ENCODE measurements at places on chromosomes 7 and 10. TPM values are rescaled to one million over a fixed set of nuclear protein-coding genes. Genes with fewer than 3 reads are reported as not detected.

DNA sequence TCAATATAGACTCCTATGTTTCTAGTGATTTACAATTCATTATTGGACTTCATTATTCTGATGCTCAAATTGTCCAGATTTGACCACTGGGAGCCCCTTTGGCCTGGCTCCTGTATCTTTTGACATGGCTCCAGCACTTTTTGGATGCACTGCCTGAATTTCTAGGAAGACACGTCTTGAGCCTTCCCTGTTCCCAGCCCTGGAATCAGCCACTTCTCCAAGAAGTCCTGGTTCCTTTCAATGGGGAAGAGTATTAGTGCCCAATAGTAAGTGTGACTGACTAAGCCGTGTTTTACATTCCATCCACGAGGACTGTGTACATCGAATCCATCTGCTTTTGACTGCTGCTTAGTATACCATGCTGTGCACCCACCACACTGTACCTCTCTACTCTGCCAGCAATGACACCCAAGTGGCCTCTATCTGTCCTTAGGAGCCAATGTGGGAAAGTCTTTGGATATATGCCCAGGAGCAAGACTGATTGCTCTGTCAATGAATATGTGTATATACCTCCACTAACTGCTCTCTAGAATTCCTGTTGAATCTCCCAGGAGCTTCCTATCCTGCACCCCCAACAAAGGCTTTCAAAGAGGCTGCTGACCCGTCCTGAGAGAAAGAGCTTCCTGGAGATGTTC is 23.2 kb upstream of the NPFFR1 start:
- no peaks in the 10 kb centered on the region for H3K4me1 ChIP-seq
- no peaks in the 10 kb centered on the region for H3K36me3 ChIP-seq
- no peak for DNase-seq
- no peak overlapping the region for H3K27ac ChIP-seq

GRCh38 chr10:16904049-16904448 is 86.8 kb upstream of the RSU1 start:
- no peak for DNase-seq
- H3K4me3 ChIP-seq, result no peak overlapping the region
- no peak overlapping the region for H3K27ac ChIP-seq
- H3K27me3 ChIP-seq, result no peaks in the 10 kb centered on the region
- H3K36me3 ChIP-seq, result no peaks in the 10 kb centered on the region
- no peaks in the 10 kb centered on the region for H3K4me1 ChIP-seq

DNA sequence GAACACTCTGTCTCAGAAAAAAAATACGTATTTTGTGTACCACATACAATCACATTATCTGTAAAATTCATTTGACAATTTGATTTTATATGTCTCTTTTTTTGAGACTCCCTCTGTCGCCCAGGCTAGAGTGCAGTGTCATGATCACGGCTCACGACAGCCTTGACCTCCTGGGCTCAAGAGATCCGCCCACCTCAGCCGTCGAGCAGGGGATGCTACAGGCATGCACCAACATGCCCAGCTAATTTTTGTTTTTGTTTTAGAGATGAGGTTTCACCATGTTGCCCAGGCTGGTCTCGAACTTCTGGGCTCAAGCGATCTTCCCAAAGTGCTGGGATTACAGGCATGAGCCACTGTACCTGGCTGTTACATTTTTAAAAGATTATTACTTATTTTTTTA is 11.6 kb upstream of the BAZ1B start:
- no peak overlapping the region for H3K27ac ChIP-seq
- no peak for DNase-seq
- peaks cover 14% of the 10 kb centered on the region for H3K36me3 ChIP-seq

DNA sequence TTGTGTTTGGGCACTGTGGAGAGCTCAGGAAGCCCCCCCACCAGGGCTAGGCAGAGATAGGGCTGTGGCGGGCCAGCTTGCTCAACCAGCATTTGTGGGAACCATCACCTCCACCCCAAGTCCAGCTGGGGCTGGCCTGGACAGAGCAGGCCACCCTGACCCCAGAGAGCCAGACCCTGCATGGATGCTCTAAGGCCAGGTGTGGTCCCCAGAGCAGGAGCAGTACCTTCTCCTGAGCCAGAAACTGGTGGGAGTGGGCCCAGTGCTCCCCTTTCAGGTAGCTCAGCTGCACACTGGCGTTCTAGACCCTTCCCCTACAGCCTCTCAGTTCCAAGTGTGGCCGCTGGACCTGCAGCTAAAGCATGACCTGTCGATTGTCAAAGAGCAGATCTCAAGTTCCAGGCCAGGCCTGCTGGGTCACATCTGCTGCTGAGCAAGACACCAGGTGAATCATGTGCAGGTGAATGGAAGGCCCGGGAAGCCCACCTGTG is 57.2 kb downstream of the RASGEF1A start:
- H3K4me3 ChIP-seq, result no peak overlapping the region
- no peaks in the 10 kb centered on the region for H3K27me3 ChIP-seq
- no peak overlapping the region for H3K27ac ChIP-seq
- peak; percentile 46 for DNase-seq

DNA sequence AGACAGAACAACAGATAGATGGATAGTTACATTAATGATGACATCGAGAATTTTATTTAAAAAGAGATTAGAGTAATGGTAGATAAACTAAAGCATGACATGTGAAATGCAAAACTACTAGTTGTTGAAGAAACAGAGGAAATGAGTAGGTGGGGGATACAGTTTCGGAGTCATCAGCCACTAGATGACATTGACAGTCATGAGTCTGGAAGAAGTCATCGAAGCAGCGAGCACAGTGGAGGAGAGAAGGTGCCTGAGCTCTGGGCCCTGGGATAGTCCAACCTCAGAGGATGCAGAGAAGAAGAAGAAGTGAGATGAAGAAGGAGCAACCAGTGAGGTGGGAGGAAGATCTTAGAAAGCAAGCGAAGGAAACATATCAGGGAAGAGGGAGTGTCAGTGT is 20.2 kb upstream of the SEC61A2 start:
- no peaks in the 10 kb centered on the region for H3K4me1 ChIP-seq
- DNase-seq, result no peak
- no peaks in the 10 kb centered on the region for H3K27me3 ChIP-seq
- H3K27ac ChIP-seq, result no peak overlapping the region
- H3K4me3 ChIP-seq, result no peak overlapping the region

Gene AUTS2
- total RNA-seq, result 31.5 TPM

GRCh38 chr10:89588671-89589070 is 53.3 kb upstream of the SLC16A12 start:
- H3K27ac ChIP-seq, result no peak overlapping the region
- H3K4me3 ChIP-seq, result no peak overlapping the region
- DNase-seq, result no peak
- H3K27me3 ChIP-seq, result no peaks in the 10 kb centered on the region
- H3K4me1 ChIP-seq, result no peaks in the 10 kb centered on the region

DNA sequence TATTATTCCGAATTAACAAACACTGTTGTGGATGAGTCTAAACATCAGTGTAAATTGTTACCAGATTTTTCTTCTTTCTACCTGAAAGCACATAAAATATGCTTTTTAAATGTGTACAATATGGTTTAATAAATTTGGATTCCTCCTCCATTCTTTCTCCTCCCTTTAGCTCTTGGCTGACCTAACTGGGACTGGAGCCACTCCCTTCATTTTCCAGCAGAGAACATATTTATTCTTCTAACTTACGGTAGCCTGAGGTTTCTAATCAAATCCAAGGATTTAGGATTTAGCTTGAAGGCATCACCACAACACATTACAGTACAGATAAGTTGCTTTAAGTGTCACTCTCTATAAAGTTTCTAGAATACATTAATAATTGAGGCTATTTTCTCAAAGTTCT is 88.2 kb upstream of the SEMA3C start:
- H3K27me3 ChIP-seq, result no peaks in the 10 kb centered on the region
- H3K4me3 ChIP-seq, result no peak overlapping the region
- H3K36me3 ChIP-seq, result no peaks in the 10 kb centered on the region
- no peak for DNase-seq

DNA sequence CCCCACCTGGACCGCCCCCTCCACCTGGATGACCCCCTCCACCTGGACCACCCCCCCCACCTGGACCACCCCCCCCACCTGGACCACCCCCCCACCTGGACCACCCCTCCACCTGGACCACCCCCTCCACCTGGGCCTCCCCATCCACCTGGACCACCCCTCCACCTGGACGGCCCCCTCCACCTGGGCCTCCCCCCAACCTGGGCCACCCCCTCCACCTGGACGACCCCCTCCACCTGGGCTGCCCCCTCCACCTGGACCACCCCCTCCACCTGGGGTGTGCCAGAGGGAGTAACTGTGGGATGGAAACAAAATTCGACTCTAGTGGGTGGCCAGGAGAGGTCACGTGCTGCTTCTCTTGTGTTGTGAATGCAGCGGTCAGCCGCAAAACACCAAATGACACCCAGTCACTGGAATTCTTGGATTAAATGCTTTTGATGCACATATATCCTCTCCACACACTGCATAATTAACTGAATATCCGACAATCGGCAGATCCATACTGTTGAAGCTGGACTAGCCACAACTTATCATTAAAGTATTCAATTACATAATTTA is 316.7 kb downstream of the PTPRN2 start:
- no peak overlapping the region for H3K27ac ChIP-seq
- H3K4me3 ChIP-seq, result no peak overlapping the region
- no peaks in the 10 kb centered on the region for H3K27me3 ChIP-seq
- H3K4me1 ChIP-seq, result no peaks in the 10 kb centered on the region
- H3K36me3 ChIP-seq, result no peaks in the 10 kb centered on the region

GRCh38 chr10:60979667-60980104 is 35.7 kb upstream of the RHOBTB1 start:
- no peak for DNase-seq
- no peaks in the 10 kb centered on the region for H3K27me3 ChIP-seq
- no peak overlapping the region for H3K27ac ChIP-seq
- H3K4me3 ChIP-seq, result no peak overlapping the region

Gene PRDX3
- 154 TPM for total RNA-seq

GRCh38 chr7:101140746-101141382 is 13.4 kb upstream of the AP1S1 start:
- H3K27me3 ChIP-seq, result no peaks in the 10 kb centered on the region
- no peak overlapping the region for H3K27ac ChIP-seq
- H3K36me3 ChIP-seq, result no peaks in the 10 kb centered on the region
- DNase-seq, result no peak
- H3K4me1 ChIP-seq, result no peaks in the 10 kb centered on the region
- H3K4me3 ChIP-seq, result no peak overlapping the region

Gene HSPA12A
- 23.6 TPM for total RNA-seq

DNA sequence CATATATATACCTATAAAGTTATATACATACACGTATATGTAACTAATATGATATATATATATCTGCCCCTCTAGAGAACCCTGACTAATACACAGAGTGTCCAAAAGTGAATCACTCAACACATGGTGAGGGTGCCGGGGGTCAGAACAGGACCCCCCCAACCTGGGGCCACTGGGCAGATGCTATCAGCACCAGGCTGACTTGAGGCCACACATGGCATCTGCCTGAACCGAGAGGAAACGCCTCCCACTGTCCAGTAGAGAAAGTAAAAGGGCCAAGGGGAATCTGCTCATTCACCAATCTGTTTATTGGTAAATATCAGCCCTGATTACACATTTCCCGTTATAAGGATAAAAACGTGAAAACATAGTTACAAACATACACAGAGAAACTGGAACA is 218.3 kb downstream of the PTPRN2 start:
- H3K4me3 ChIP-seq, result no peak overlapping the region
- H3K36me3 ChIP-seq, result no peaks in the 10 kb centered on the region
- DNase-seq, result no peak
- no peaks in the 10 kb centered on the region for H3K27me3 ChIP-seq
- H3K27ac ChIP-seq, result no peak overlapping the region

DNA sequence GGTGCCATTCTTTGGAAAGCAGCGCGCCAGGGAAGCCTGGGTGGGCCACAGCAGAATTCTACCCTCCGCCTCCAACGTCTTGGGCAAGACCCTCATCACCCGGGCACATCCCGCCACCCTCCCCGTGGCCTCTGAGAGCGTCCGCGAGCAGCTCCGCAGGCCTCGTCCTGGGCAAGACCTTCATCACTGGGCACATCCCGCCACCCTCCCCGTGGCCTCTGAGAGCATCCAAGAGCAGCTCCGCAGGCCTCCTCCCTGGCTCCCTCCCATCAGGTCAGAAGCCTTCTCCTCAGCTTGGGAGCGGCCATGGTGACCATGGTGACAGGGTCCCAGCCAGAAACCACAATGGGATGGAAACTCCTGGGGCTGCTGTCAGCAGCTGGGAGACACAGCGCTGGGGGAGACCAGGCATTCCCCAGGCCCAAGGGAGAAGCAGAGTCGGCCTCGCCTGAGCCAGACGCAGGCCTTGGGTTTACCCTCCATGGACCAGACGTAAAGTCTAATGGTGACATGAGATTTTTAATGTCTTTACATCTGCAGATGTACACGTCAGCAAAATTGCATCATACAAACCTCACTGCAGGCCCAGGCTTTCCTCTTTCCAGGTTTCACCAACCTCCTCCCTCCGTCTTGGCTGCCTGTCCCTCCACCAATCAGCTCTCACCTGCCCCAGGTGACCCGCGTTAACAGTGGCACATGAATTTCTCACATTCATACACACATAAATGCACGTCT is 55.1 kb upstream of the PPP2R2D start:
- H3K27me3 ChIP-seq, result peaks cover 4% of the 10 kb centered on the region
- H3K4me1 ChIP-seq, result no peaks in the 10 kb centered on the region
- H3K27ac ChIP-seq, result no peak overlapping the region
- H3K4me3 ChIP-seq, result no peak overlapping the region

Gene HTR7
- 1.8 TPM for total RNA-seq

Gene IMPDH1
- total RNA-seq, result 31.8 TPM
